CD4-positive, alpha-beta T cell treated with Interleukin-6 at 100 ng/mL for 8 hours (primary cell): ENCODE measurements at places on chromosomes 2 and 18.

GRCh38 chr2:12817870-12818269, 101.1 kb downstream of the TRIB2 start:
- DNase-seq: no peak

DNA sequence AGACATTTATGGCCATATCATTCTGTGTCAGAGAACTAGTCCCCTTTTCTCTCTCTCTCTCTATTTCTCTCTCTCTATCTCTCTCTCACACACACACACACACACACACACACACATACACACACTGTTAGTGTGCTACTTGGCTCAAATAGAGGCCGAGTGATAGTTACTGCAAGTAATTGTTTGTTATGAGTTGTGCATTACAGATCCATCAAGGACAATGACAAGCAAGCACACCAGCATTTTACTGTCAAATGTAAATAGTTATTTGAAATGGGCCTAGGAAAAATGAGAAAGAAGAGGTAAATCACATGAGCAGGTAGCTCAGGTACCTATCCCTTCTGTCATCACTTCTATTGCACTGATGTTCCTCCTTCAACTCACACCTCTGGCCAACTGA, 122.4 kb upstream of the CDH7 start:
- DNase-seq: no peak

- no peak for DNase-seq
Measured at GRCh38 chr2:234178330-234179030, 128.0 kb downstream of the SPP2 start.

DNA sequence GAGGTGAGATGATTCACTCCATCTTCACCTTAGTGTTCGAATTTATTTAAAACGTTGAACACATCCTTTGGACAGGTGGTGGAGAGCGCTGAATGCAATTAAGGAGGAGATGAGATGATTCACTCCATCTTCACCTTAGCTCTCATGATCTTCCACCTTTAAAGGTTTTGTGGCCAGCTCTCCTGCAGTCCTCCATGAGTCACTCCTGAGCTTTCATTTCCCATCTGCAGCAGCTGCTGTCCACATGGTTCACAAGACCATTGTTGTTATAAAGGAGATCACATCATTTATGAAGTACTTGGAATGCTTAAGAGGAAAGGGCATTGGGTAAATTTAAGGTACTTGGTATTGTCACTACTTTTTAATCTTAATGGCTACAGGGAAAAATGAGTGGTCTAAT, 298.5 kb downstream of the PAX3 start:
- no peak for DNase-seq
